T-cell (primary cell): ENCODE measurements at places on chromosomes 12 and 14.

- no peak for DNase-seq
These were observed 52.1 kb upstream of the PPFIA2 start for GRCh38 chr12:81811061-81811777.

- DNase-seq: no peak
These were observed 59.3 kb upstream of the KCNA5 start for GRCh38 chr12:4984344-4984743.

DNA sequence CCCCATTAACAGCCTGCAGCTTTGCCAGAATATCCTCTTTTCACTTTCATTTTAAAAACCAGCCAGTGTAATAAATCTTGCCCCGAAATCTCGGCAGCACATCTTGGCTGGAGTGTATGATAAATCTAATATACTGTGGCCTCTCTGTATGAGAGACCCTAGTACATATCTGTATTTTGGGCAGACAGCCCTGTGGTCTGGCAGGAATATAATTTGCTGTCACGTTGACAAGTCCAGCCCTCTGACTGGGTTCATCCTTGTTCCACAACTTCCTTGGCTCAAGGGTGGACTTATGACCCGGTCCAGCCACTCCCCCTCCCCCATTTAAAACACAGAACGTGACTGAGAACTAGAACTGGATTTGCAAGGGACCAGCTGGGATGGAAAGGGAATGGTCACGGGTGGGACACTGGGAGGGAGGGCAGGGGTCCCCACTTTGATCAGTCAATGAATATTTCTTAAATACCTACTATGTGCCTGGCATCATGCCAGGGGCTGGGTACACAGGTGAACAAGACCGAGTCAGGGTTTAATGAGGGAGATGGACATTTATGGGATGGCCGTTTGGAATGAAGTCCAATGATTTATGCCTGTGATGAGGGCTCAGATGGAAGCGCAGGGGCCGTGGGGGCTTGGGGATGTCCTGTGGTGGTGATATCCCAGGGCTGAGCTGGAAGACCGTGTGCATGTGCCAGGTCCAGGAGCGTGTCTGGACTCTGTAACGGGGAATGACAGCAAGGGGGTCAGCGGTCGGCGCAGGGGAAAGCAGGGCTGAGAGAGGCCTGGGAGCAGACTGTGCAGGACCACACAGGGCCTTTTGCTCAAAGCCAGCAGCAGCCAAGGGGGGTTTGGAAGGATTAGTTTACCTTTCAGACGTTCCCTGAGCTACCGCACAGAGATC is 190.5 kb downstream of the PHETA1 start:
- no peak for DNase-seq

GRCh38 chr12:89878950-89879349 is 170.3 kb upstream of the ATP2B1 start:
- DNase-seq: no peak

DNA sequence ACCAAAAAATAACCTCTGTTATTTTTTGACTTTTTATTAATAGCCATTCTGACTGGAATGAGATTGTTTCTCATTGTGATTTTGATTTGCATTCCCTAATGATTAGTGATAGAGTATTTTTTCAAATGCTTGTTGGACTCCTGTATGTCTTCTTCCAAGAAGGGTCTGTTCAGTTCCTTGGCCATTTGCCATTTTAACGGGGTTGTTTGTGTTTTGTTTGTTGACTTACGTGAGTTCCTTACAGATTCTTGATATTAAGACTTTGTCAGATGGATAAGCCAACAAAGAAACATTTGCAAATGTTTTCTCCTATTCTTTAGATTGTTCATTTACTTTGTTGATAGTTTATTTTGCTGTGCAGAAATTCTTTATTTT is 651.6 kb upstream of the LRFN5 start:
- no peak for DNase-seq

DNA sequence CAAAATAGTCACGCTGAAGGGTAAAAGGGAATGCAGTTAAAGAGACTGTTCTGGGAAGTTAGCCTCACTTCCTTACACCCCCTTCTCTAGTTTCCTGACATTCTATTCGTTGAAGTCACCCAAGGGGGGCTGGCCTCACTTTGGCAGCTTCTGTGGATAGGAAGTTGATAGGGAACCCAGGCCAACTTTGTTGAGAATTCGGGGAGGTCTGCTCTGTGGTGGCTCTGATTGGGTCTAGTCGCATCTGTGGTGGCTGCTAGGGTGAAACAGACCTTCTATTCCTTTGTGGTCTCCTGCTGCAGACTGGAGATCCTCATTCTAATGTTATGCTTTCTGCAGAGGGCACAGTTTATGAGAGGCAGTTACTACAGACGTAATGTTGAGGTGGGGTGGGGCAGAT is 28.8 kb upstream of the GZMB start:
- no peak for DNase-seq

DNA sequence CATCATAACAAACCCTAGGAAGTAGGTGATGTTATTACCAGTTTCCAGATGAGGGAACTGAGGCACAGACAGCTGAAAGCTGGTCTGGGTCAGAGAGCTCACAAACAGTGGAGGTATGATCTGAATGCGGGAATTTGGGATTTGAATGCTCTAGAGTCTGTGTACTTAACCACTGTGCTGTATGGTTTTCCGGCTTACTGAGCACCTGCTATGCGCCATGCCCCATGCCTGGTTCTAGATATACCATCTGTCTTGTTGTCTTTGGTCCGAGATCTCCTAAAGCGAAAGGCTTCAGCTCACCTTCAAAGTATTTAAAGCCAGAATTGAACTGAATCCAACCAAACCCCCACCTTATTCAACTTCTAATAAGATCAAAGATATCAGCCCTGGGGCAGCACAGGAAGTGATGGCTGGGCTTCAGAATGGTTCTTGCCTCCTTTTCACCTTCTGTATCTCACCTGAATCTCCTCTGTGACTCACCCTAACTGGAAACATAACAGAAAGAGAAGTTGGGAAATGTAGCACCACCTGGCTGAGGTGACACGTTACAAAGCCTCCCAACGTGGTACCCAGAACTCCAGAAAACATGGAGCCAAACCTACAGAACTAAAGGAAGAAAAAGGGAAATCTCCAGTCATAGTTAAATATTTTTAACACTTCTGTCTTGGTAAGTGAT is 54.3 kb downstream of the PRMT8 start:
- DNase-seq: no peak
